ENCODE measurements at places on chromosomes 3 and 15.
A peak's percentile ranks its signal among the peaks of the same experiment; 100 is the strongest.

- DNase-seq, result no peak
These were observed 99.8 kb downstream of the ATP10A start for GRCh38 chr15:25763331-25763751.

DNA sequence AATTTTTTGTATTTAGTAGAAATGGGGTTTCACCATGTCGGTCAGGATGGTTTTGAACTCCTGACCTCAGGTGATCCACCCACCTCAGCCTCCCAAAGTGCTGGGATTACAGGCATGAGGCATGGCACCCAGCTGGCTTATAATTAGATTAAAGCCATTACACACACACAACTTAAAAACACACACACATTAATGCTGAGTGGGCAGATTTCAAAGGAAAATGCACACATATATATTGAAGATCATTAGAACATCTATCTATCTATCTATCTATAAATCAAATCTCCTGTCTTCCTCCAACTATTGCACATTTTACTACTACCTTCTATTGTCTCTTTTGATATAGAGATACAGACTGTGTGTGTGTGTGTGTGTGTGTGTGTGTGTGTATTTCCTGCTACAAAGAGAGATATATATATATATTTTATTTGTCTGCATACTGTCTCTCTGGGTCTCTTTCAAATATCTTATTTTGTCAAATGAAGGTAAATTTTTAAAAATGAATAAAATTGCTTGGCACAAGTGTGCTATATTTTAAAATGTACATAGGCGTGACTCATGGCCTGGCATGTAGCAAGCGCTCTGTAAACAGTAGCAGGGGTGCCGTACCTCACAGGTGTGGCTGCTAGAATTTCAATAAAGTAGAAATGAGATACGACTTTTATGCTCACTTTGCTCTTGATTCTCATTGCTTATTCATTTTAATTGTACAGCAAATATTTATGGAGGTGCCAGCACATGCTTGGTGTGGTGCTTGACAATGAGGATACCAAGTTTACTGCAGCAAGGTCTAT is 655.8 kb downstream of the AGBL1 start:
- no peak for DNase-seq

DNA sequence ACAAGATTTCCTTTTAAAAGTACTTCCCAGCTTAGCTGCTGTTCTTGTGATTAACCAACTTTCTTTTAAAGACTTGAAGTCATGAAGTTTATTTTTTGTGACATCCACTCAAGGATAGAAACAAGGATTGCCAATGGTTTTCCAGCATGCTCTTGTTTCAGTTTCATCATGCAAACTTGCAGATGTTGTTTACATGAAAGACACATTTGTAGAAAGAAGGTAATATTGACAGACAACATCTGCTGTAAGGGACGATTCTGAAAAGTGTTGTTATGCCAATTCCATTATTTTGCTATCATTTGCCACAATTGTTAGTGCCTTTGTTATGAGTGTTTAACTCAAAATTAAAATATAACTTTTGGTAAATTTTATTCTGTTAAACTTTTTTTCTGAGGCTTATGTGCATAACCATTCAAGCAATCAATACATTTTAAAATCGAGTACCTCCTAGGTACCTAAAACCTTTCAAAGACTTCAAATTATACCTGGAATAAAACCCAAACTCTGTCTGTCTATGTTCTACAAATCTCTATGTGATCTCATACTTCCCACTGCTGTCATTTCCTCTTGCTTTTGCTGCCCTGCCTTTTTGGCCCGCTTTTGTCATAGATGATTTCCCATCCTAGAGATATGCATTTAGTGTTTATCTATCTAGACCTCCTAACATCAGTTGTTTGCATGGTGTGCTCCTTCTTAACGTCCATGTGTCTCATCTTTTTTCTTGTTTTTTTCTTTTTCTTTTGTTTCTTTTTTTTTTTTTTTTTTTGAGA is 630.4 kb downstream of the NR2F2 start:
- no peak for DNase-seq

GRCh38 chr3:100331660-100332059 is 2.9 kb upstream of the NIT2 start:
- no peak for DNase-seq

DNA sequence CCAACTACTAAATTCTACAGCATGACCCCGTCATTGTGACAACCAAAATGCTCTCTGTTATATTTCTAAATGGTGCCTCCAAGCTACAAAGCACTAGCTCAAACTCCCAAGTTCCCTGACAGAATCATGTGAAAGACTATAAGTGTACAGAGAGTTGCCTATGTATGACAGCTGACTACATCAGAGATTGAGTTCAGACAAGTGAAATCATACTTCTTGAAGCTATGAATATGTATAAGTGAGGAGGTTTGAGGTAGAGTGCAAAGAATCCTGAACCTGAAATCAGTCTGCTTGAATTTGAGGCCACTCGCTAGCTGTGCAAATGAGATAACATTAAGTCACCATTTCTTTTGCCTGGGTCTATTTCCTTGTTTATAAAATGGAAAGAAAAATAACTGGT is 63.9 kb upstream of the TP63 start:
- DNase-seq, result no peak

DNA sequence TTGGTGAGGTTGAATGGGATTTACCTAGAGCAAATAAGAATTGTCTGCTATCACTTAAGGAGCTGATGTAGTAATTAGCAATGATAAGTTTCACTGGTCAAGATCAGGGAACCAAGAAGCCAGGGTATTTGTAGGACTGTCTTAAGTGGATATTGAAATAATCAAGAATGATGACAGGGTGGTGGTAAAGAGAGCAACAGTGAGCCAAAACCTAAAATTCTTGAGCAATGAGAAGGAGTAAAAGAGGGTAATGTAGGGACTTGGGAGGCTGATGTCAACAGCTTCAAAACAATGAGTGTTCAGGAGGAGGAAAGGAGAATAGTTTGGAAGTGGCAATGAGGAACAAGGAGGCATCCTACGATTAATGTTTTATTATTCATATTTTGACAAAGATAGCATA is 31.5 kb upstream of the SLC2A2 start:
- DNase-seq, result no peak

DNA sequence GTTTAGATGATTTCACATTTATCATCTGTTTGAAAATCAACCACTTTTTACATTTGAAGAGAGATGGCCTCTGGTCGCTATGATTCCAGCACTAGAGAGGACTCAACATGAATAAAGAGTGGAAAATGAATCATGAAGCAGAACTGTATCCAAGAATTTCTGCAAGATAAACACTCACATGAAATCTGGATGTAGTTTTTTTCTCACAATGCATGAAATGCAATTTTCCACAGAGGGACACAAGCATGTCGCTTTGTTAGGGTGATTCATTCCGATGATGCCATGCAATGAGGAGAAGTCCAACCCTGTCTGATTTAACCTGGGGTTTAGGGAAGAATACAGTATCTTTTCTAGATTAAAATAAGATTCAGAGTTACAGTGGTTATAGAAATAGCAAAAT is 50.4 kb upstream of the ADCY5 start:
- DNase-seq, result peak; percentile 43

DNA sequence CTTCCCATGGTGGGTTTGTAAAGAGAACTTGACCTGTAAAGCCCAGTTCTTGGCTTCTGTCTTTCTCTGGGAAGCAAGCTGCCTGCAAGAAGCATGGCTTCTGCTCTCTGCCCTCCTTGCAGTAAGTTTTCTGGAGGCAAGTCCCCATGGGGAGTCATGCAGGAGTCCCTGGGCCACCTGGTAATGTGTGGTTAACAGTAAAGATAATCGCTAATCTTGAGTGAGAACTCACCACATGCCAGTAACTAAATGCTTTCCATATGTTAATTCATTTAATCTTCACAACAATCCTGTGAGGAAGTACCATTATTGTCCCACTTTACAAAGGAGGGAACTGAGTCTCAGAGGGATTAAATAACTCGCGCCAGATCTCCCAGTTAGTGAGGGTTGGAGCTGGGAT is 4.2 kb downstream of the CAPN3 start:
- DNase-seq, result no peak

GRCh38 chr15:89356634-89357298 is 22.1 kb upstream of the POLG start:
- no peak for DNase-seq

- DNase-seq, result no peak
These were observed 68.9 kb downstream of the CHRNA7 start for GRCh38 chr15:32099097-32099785.

- DNase-seq, result no peak
These were observed 30.7 kb downstream of the SEMA7A start for GRCh38 chr15:74402873-74403587.

DNA sequence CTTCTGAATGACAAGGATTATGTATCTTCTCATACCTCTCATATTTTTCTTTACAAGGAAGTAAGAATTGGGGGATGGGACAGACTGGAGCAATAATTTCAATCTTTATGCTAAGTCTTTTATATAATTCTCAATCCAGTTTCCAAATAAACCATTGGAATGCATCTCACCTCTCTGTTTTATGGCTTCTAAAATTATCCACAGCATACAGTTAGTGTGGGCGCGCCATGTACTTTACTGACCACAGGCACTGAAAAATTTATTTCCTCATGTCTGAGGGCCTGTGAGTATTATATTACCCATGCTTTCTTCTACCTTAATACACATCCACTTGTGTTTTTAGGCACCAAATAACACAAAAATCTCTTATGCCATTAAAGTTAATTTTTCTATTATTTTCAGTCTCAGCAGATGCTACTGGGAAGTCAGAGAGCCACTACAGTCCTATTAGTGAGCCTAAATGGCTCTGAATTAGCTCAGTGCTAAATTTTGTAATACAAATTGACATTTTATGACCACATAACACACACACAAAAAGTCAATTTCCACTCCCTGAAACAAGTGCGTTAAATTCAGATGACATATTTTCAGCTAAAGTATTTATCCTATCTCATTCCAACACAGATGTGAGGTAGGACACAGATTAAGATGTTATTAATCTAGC is 39.3 kb downstream of the SLITRK3 start:
- no peak for DNase-seq

- peak; percentile 61 for DNase-seq
These were observed 18.5 kb downstream of the CNOT10 start for GRCh38 chr3:32703491-32703972.

- no peak for DNase-seq
These were observed 171.1 kb downstream of the MAGI1 start for GRCh38 chr3:65867463-65868210.

DNA sequence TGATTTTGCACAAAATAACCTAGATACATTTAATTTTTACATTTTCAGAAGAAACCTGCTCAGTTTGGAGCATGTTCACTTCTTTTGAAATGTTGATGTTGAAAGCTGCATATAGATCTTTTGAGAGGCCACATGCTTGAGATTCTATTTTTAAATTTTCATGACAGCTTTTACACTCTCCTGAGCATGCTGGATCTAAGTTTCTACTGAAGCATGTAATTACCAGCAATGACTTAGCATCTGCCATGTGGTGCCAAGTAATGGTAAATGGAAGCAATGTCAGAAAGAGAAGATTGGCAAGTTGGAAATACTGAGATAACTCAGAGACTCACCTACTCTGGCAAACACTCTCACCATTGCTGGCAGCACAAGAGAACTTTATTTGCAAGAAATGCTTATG is 310.6 kb downstream of the NSUN3 start:
- no peak for DNase-seq

- DNase-seq, result no peak
These were observed 20.6 kb downstream of the NR2E3 start for GRCh38 chr15:71830981-71831380.

GRCh38 chr15:51907136-51907862 is 64.3 kb downstream of the LEO1 start:
- DNase-seq, result peak; percentile 31

DNA sequence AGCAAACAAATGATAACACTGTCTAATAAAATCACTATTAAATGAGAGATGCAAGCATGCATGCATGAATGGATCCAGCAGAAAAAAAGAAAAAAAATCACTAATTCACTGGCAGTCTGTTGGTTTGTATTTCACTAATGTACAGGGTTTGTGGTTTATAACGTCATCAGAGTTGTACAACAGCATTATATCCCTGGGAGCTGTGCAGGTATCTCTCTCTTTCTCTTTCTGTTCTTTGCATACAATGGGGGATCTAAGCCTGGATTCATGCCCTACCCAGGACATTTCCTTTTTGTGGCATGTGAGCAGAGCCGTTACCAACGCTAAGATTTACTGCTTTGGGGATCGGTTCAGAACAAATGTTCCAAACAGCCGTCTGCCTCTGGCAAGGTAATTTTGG is 229.5 kb downstream of the SOX2 start:
- no peak for DNase-seq

- DNase-seq, result no peak
These were observed 282.3 kb upstream of the TBC1D5 start for GRCh38 chr3:18024715-18025114.

GRCh38 chr15:80556694-80557367 is 138.3 kb upstream of the ABHD17C start:
- peak; percentile 62 for DNase-seq

GRCh38 chr3:839981-840380 is 252.8 kb upstream of the CNTN6 start:
- DNase-seq, result no peak

DNA sequence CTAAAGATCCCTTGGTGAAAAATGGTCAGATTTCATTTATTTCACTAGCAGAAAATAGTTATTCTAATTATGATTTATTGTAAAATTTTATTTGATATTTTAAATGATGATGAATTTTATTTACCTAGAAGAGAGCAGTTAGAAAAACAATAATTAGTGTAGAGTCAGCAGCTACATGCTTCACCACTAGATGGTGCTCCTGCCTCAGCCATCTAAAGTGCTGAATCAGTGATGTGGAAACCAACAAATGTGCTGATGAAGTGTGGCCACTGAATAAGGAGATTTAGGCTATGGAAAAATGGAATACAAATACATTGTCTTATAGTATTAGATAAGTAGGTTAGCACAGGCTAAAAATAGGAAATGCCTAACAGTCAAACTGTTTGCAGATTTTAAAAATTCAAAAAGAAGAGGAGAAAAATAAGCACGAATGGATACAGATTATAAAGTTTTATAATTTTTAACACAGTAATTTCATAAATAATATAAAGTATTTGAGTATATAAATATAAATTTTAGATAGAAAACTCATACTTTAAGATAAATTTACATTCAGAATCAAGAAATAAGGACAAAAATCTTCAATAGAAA is 109.8 kb downstream of the PPP2R3A start:
- DNase-seq, result peak; percentile 81

GRCh38 chr3:176167272-176167671 is 1030.0 kb downstream of the TBL1XR1 start:
- DNase-seq, result no peak

- DNase-seq, result no peak
These were observed 24.6 kb downstream of the ACAD11 start for GRCh38 chr3:132635052-132635451.

- peak; percentile 25 for DNase-seq
These were observed 289.9 kb downstream of the GAP43 start for GRCh38 chr3:115913069-115913686.

Measured in mesenchymal stem cell (in vitro differentiated cells and primary cell).